ENCODE measurements at places on chromosomes 16 and 17.

DNA sequence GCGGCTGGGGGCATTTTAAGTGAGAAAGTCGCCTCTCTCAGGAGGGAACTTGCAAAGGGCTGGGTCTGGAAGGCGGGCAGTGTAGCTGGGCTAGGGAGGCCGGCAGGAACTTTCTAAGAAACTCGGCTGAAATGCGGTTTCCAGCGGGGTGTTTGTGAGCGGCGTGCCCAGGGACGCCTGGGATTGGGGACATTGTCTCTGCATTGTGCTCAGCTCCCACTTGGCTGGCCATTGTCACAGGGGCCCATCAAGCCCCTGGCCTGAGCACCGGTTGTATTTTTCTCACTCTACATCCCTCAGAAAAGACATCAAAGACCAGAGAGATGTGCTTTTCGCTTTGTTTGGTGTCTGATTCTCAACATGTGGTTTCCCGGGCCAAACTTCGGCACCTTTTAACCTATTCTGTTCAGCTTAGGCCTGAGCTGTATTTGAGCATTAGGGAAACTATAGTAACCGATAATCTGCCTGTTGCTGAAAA is 291.1 kb upstream of the IRX3 start:
- DNase-seq, result no peak

GRCh38 chr16:25219070-25219737 is 2.5 kb downstream of the AQP8 start:
- no peak for DNase-seq

DNA sequence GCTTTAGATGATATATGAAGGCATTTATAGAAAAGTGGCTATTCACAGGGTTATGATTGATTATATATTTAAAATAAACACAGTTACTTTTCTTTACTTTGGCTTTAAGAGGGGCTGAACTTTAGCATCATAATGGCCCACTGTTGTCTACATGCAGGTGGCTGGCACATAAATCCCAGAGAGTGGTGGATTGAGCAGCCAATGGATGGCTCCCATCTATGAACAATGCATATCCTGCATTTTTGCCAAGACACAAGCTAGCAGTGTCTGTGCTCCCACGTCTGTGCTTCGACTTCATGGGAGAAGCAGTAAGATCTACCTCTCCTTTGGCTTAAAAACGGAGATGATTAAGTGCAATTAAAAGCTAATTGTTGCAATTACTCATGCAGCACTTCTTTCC is 373.2 kb upstream of the CDH11 start:
- DNase-seq, result no peak

DNA sequence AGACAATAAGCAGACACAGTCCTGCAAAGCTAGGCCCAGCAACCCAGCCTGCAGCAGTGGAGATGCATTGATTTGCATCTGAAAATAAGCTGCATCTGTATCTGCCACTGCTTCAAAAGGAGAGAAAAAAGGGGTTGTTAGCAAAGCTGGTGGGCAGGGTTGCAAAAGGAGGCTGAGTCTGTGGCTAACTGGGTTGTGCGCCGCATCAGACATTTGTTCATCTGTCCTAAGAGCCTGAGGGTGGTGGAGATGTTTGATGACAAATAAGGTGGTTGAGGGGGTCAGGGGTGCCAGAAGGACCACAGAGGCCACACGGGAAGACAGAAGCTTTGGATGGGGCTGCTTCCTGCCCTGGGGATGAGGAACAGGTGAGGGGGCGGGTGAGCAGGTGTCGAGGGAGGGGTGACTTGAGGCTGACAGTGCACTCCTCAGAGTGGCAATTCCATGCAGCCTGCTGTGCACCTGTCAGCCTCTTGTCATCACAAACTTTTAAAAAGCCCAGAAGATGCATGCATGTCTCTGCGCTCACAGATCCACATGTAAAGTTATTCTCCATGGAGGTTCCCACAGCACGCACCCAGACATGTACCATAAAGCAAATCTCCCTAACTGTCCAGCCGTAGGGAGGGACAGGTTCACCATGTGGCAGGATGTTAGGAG is 35.4 kb downstream of the WSB1 start:
- no peak for DNase-seq

DNA sequence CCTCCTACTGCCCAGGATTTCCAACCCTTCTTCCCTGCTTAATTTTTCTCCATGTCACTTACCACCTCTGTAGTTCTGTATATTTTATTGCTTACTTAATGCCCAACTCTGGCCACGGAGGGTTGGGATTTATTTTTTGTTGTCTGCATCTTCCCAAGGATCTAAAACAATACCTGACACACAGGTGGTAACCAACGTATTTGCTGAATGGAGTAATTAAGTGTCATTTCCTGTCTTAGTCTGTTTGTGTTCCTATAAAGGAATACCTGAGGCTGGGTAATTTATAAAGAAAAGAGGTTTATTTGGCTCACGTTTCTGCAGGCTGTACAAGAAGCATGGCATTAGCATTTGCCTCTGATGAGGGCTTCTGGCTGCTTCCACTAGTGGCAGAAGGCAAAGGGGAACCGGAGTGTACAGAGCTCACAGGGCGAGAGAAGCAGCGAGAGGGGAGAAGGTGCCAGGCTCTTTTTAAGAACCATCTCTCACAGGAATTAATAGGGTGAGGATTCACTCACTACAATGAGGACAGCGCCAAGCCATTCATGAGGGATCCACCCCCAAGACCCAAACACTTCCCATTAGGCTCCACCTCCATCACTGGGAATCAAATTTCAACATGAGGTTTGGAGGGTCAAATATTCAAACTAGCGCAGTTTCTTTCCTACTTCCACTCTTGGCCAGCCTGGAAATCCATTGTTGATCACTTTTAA is 44.8 kb downstream of the ERN1 start:
- DNase-seq, result no peak

Measured in T follicular helper cell (primary cell).